NCI-H510A treated with DMSO at 0.1 percent for 48 hours (cell line): ENCODE measurements at places on chromosomes 5 and 9.

GRCh38 chr9:114417511-114417910, 29.7 kb upstream of the AKNA start:
- DNase-seq: no peak

DNA sequence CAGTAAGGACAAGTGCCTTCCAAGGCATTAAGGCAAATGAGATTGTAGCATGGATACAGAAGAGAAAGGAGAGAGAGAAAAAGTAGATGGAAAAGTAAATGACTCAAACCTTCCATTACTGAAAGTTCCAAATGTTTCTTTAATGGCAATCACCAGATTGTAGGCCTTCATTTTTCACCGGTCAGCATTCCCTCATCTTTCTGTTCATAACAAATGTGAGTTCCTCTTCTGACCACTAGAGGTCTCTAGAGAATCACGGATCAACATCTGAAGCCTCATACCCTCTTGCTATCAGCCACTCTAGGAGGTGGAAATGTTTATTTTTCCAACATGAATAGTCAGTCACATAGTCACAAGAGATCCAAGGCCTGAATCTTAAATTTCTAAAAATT, 73.6 kb upstream of the RPS23 start:
- peak; percentile 60 for DNase-seq

GRCh38 chr5:133686566-133686965, 74.2 kb upstream of the FSTL4 start:
- DNase-seq: no peak

- DNase-seq: peak; percentile 20
These were observed 561.2 kb upstream of the C9orf72 start for GRCh38 chr9:28134446-28134976.

DNA sequence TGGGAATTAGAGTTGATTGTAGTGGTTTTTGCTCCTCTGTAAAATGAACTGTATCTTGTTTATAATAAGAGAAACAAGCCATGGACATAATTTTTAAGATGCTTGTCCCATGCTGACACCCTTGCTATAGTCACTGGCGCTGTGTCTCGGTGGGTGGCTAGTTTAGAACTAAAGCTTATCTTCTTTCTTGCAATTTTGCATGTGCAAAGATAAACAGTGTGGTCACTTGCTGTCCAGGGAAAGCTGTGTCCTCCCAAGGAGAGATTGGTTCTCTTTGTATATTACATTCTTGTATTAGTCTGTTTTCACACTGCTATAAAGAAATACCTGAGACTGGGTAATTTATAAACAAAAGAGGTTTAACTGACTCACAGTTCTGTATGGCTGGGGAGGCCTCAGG, 143.8 kb downstream of the MELK start:
- DNase-seq: no peak

- no peak for DNase-seq
These were observed 71.1 kb upstream of the PITX1 start for GRCh38 chr5:135105105-135105484.
